ENCODE measurements at places on chromosomes 7 and 10.

DNA sequence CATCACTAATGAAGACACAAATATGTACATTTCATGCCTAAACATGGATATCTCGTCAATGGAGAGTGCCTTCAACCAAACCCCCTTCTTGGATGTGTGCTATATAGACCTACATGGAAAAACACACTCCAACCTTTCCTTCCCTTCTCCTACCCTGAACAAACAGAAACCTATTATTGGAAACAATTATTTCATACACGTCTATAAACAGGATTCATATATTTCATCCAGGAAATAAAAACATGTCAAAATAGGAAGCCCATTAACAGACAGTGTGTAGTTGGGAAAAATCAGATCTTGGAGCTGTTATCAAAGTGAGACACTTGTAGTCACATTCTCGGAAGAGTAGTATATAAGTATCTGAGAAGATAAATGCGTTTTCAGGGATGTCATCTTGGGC is 81.1 kb downstream of the NRP1 start:
- no peak for DNase-seq

DNA sequence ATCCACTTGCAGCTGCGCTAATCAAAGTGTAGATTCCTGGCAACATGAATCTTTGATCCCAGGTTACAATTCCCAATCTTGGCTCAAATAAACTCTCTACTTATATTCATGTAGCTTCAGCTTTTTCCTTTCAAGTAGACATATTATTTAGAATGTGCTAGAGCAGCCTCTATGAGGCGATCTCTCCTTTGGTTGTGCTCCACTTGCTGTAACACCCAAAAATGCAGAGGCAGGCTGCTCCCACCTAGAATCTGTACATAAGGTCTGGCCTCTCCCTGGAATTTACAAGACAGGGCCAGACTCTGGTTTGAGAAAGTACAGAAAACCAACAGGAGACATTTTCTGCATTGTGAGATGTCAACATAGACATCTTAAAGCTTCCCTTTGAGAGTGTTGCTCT is 23.1 kb downstream of the ZNF107 start:
- DNase-seq, result no peak

GRCh38 chr10:100901051-100901450 is 11.7 kb upstream of the SLF2 start:
- no peak for DNase-seq

GRCh38 chr7:133036289-133036688 is 45.6 kb downstream of the CHCHD3 start:
- DNase-seq, result no peak

GRCh38 chr10:130802301-130802700 is 509.2 kb downstream of the TCERG1L start:
- DNase-seq, result no peak

DNA sequence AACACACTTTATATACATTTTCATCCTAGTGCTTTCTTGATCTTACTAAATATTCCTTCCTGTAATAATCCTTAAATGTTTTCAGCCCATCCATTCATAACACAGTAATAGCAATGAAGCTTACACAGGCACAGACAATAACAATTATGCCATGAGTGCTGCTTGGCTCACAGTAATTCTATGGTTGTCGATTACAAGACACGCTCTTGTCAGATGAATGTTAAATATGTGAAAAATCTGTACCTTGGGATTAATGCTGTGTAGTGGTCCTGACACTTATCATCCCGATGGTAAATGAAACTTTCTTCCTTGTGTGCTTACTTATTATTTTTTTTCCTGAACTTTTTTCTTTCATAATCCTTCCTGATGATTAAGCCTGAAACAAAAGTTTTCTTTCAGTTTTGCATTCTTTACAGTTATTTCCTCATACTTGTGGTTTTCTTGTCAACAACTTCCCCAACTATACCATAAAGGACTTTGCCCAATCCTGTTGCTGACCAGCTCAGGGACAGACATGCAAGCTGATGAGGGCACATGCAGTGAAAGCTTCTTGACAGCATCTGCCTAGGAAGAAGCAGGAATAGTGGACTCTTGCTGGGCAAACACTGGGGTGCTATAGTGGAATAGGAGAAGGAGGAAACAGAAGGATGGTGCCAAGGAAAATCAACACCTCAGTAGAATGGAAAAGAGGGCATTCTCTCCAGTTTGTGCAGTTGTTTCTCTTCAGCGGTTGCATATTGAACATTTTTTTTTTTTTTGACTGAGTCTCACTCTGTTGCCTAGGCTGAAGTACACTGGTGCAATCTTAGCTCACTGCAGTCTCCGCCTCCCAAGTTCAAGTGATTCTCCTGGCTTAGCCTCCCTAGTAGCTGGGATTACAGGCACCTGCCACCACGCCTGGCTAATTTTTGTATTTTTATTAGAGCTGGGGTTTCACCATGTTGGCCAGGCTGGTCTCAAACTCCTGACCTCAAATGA is 6.7 kb upstream of the MGAM2 start:
- no peak for DNase-seq

DNA sequence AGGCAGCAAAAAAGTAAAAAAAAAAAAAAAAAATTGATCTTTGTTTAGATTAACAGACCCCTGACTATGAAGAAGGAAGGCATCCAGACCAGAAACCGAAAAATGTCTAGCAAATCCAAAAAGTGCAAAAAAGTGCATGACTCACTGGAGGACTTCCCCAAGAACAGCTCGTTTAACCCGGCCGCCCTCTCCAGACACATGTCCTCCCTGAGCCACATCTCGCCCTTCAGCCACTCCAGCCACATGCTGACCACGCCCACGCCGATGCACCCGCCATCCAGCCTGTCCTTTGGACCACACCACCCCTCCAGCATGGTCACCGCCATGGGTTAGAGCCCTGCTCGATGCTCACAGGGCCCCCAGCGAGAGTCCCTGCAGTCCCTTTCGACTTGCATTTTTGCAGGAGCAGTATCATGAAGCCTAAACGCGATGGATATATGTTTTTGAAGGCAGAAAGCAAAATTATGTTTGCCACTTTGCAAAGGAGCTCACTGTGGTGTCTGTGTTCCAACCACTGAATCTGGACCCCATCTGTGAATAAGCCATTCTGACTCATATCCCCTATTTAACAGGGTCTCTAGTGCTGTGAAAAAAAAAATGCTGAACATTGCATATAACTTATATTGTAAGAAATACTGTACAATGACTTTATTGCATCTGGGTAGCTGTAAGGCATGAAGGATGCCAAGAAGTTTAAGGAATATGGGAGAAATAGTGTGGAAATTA is 19.4 kb downstream of the GATA3 start:
- no peak for DNase-seq

- no peak for DNase-seq
These were observed 105.4 kb upstream of the FAM133B start for GRCh38 chr7:92695308-92696261.

DNA sequence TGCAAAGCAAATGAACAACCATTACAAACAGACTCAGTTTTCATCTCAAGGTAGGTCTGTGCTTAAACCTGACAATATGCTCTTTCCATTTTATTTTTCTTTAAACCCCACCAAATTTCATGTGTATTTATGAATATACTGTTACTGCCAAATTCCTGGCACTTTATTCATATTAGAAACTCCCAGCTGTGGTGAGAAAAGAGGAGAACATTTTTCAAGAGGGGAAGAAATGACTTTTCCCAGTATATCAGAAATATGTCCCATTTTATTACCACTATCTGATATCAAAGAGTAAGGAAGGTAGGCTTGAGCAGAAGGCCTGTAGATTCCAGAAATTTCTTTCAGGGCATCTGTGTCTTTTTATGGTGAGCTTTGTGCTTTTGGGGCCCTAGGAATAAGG is 189.6 kb downstream of the ADAM12 start:
- no peak for DNase-seq

- no peak for DNase-seq
These were observed 93.3 kb downstream of the ZNF777 start for GRCh38 chr7:149367418-149368180.

DNA sequence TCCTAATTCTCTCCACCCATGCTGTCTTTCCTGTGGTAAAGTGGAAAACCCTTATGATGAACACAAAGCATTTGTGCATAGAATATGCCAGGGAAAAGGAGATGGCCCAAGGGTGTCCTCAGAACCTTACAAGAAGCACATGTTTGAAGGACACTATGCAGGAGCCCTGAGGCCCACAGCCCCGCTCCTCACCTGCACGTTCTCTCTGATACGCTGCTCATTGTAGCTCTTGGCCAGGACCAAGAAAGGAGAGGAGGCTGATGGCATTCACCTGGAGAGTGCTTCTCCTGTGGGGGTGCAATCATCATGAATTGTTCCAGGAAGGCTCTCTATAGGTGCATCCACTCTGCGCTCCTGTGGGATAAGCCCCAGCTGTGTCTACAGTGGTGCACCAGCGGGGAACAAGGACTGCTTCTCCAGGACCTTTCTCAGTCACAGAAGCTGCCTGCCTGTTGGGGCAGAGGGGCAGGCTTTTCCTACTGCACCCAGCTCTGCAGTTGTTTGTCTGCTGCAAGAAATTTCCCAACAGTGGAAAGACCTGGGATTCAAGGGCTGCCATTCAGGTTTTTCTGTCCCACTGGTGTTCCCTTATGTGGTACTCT is 19.9 kb downstream of the AKR1C2 start:
- no peak for DNase-seq

DNA sequence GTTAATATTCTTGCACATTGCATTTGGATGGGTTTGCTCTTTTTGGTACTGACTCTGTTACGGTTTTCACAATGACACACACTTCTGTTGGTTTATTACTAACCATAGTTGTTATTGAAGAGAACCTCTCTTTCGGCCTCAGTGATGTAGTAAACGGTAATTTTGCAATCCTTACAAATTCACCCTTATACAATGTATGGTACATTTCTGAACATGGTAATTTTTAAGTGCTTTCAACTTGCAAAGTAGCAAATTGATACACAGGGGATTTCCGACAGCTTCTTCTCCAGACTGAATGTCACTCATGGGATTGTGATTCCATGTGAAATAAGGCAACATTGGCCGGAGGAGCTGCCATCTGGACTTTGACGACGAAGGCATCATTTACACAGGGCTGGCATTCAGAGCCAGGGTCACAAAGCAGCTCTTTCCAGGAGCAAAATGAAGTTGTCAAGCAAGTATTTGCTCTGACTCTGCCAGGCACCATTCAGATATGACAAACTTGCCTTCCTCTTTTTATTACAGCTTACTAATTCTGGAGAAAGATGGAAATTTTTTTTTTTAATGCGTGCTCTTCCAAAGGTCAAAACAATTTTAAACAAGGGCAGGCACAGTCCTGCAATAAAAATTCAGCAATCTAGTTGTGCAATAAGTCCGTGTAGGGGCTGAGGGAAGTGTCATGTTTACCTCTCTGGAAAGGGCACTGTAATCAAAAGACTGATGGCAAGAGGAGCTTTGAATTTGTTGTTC is 711.5 kb upstream of the C7orf33 start:
- DNase-seq, result no peak

- no peak for DNase-seq
These were observed 752 bp downstream of the THSD7A start for GRCh38 chr7:11831156-11831735.

- DNase-seq, result no peak
These were observed 63.0 kb downstream of the TCERG1L start for GRCh38 chr10:131248376-131249165.

GRCh38 chr7:27173511-27173955 is 587 bp downstream of the HOXA10 start:
- DNase-seq, result no peak

DNA sequence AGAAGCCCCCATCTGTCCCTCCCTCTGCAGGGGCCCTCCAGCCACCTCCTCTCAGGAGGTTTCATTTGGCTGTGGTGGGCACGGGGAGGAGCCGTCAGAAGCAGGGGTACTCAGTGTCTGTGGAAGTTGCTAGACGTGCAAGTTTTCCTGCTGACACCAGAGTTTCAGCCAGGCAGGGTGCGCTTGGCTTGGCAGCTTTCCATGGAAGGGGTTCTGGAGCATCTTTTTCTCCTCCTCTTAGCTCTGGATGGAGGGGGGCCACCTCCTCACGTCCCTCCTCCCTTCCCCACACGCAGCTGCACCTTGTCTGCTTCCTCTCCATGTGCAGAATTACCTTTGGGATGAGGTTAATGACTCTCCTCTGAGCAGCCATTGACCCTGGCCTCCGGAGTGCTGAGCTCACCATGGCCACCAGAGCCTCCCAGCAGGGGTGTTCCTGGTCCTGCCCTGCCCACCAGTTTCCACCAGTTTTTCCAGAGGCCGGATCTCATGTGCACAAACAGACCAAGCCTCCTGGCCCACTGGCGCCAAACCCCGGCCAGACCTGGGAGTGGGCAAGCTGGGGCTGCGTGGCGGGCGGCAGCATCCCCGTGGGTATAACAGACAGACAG is 579.8 kb upstream of the FOXK1 start:
- DNase-seq, result no peak

All from stimulated activated naive CD4-positive, alpha-beta T cell treated with Interleukin-2 at 50 U/mL for 16 hours (primary cell).